Thoracic aorta (tissue), 2 donors: ENCODE measurements at places on chromosomes 2 and 18.

DNA sequence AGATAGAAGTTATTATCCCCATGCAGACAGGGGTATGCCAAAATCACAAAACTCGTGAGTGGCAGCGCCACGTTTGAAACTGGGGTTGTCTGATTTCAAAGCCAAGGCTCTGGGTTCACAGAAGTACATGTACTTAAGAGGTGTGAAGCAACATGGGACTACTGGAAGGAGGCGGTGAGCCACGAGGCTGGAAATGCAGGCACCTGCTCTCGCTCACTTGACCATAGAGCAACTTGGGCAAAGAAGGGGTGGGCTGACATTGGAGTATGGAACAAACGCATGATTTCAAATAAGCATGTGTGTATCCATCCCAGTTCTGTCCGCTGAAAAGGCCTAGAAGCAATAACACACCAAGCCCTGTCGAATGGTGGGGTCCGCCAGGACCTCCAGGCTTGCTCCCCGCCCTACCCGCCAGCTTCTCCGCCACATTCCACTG lies 593 bp upstream of the ACTR2 start:
- DNase-seq, result no peak

- no peak for DNase-seq
Observed at GRCh38 chr2:105775809-105776559, 31.3 kb downstream of the NCK2 start.

- peak; percentile 62 for DNase-seq
Observed at GRCh38 chr2:113240150-113240914, 38.4 kb downstream of the PAX8 start.

DNA sequence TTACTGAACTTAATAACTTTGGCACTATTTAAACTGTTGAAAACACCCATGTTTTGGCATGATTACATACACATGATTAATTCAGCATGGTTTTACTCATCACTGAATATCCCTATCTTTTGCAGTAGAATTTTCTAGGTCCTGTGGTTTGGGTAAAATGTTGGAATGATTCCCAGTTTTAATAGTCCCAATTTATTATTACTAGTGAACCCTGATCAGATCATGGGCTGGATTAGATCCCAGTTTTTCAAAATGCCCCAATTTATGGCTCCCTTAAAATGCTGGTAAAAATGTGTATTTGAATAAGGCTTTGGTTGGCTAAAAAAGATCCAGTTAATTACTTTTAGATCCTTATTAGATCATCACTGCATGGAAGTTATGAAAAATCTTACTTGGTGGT lies 273.6 kb upstream of the NRP2 start:
- no peak for DNase-seq

- DNase-seq, result no peak
Observed at GRCh38 chr18:73961804-73962203, 185.8 kb downstream of the FBXO15 start.

- DNase-seq, result no peak
Observed at GRCh38 chr2:86315084-86315483, 22.3 kb downstream of the REEP1 start.

DNA sequence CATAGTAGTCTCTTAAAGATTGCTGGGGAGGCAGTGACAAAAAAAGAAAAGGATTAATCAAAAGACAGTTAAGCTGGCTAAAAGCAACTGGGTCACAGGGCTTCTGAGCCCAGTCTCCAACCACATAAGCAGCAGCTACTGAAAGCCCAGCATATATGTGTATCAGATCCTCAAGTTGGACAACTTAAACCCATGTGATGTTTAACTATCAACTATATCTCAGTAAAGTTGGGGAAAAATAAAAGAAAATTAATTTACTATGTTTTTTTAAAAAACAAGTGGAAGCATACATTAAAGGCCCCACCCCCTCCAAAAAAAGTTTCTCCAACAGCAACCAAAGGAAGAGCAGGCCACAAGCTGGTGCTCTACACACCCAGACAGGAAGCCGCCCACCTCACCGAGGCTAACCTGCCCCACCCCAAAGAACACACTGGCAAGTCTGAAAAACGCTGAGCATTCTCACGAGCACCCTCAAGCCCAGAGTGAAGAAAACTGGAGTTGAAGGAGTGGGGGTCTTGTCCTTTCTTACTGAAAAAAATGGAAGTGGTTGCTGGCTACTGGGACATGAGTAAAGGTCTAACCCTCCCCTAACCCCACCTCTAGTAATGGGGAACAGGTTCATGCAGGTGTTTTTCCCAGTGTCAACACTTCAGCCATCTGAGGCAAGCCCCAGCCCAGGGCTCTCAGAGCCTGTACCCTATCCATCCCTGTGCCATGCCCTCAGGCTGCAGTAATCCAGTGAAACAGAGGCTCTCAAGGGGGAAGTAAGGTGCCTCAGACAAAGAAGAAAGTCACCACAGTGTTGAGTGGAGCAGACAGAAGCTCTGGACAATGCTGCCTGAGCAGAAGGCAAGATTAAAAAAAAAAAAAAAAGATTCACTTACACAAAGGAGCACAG lies 106.3 kb downstream of the GYPC start:
- no peak for DNase-seq

- no peak for DNase-seq
Observed at GRCh38 chr2:174971868-174972781, 33.1 kb downstream of the CHN1 start.

GRCh38 chr18:24273596-24273995 lies 124.0 kb downstream of the OSBPL1A start:
- no peak for DNase-seq

- no peak for DNase-seq
Observed at GRCh38 chr18:9211955-9212354, 75.4 kb downstream of the ANKRD12 start.

DNA sequence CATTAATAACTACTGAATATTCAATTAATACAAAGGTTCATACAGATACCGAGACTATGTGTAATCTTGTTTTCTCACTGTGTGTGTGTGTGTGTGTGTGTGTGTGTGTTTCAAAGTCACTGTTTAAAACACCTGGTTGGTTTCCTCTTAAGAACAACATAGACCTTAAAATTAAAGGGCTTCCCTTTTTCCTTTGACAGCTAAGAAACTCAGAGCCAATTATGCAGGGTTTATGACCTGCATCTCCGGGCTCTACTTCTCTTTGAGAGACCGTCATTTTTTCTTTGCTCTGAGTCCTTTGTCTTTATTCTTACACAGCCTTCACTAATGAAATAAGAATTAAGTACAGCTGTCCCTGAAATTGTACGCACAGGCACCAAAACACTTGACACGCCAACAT lies 145.6 kb downstream of the HDAC4 start:
- no peak for DNase-seq

GRCh38 chr2:239398521-239398921 lies 2.3 kb downstream of the HDAC4 start:
- DNase-seq, result no peak

DNA sequence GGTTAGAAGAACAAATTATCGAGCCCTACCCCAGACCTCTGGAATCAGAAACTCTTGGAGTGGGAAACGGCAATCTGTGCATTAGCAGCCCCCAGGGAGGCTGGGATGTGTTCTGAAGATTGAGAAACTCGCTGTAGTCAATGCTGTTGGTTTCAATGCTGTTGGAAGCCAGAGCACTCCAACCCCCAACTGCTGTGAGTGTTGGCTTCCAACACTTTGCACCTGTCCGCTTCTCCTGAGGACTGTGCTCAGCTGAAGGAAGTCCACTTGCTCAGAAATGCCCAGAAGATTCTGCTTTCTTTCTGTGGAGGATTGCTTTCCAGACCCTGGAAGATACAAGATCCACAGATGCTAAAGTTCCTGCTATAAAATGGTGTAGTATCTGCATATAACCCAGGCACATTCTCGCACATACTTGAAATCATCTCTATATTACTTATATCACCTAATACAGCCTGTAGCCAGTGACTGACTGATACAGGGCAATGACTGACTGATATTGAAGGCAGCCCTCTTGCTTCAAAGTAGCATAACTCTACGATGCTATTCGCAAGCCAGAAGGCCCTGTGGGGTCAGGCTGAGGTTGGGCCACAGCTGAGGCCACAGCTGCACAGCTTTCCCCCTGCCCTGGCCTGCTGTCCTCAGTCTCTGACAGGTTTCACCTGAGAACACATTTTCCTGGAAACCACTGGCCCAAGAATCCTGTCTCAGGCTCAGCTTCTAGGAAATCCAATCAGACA lies 757.7 kb upstream of the ID2 start:
- no peak for DNase-seq

DNA sequence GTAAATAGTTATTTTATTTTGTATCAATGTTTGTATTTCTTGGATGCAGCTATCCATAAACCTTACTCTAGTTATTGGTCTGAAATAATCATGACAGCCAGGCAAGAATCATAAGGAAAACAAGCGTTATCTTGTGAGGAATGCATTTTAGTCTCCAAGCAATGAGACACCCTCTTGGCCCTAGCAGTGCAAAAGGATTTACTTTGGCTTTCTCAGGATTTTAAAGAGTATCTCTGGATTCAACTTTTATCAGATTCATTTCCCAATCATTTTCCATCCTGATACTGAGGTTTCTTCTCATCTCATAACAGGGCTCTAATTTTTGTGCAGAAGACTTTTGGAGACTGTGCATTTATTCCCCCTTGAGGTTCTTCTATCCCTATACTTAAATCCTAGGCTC lies 480.8 kb downstream of the TMX3 start:
- no peak for DNase-seq

DNA sequence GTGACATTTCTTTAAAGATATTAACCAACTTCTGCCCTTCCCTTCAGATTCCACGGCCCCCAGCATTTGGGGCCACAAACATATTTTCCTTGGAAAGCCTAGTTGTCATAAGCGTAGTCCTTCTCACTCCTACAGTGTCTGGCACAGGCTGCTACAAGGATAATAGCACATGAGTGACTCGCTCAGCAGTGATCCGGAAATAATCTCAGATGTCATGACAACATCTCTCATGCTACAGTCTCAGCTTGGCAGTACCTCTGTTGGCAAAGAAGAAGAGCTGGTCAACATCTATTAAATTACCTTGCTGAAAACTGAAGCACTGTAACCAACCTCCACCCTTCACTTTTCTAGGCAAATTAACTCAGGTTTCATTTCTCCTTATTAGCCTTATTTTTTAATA lies 351.7 kb downstream of the RAD51AP2 start:
- DNase-seq, result no peak

GRCh38 chr2:230018153-230018552 lies 50.6 kb downstream of the SLC16A14 start:
- DNase-seq, result no peak

- DNase-seq, result no peak
Observed at GRCh38 chr18:68893354-68893753, 95.5 kb downstream of the CCDC102B start.

- peak; percentile 2 for DNase-seq
Observed at GRCh38 chr2:217799563-217800432, 203.0 kb downstream of the TNS1 start.

DNA sequence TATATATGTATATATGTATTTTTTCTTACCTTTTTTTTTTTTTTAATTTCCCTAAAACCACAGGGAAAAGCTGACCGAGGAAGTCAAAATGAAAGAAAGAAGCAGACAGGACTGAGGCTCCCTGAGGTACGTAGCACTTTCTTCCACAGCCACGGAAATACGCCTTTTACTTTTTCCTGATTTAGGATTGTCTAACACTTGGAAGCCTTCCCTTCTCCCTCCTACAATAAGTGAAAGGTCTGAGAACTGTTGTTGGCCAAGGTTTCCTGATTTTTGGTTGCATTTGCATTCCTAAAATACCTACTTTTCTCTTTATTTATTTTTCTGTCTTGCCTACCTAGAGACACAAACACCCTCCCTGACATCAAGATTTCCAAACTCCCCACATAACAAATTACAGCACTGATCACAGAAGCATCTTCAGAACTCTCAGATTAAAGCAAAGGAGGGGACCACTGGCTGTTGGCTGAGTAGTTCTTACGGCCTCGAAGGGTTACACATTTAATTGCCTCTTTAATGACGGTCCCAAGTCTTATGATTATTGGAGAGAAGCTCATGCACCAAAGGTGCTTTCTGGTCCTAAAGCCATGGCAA lies 778.5 kb upstream of the FANCL start:
- no peak for DNase-seq

GRCh38 chr2:98134172-98135005 lies 47.4 kb downstream of the VWA3B start:
- DNase-seq, result no peak

DNA sequence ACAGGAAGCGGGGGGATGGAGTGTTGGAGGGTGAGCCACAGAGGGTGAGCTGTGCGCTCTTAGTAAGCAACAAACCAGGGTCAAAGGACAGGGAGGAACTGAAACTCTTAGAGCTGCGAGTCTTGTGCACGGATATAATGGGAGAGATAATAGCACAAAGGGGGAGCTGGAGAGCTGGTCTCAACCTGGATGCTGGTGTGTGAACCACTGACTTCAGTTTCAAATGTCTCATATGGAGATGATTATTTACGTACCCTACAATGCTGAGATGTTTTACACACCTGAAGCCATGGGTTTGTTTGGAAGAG lies 35.9 kb downstream of the PTGR3 start:
- no peak for DNase-seq

DNA sequence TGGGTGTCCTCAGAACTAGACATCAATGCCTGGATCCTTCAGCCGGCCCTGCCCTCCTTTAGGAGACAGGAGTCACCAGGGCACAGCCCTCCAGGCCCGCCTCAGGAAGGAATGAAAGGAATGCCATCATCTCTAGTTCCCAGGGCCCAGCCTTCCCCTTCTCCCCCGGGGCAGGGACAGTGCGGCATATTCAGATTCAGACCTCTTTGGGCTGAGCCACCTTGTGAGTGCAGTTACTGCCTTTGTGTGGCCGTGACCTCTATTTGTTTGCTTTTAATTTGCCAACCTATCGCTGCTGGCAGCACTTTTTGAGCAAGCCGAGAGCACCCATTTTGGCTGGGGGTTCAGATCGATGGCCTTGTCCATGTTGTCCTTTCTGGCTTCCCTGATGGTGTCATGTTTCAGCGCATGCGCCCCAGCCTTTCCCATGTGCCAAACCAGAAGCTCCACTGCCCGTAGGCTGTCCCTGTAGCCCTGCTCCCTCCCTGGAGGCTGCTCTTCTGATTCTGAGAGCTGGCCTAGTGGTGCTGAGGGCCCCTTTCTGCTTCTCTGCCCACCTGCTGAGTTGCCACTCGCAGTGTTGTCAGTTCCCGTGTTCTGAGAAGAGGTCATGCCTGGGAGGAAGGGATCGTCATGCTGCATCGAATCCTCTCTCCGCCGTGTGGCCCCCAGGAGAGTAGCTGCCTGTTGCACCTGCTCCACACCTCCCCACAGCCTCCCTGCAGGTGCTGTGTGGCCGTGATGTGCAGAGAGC lies 10.9 kb downstream of the ANKRD23 start:
- DNase-seq, result no peak
